Osteoblast (primary cell): ENCODE measurements at places on chromosomes 3 and 15.

DNA sequence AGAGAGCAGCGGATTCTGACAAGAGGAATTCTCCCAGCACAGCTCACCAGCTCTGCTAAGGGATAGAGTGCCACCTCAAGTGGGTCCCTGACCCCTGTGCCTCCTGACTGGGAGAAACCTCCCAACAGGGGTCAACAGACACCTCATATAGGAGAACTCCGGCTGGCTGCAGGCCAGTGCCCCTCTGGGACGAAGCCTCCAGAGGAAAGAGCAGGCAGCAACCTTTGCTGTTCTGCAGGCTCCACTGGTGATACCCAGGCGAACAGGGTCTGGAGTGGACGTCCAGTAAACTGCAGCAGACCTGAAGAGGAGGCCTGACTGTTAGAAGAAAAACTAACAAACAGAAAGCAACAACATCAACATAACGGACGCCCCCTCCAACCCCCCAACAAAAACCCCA lies 31.3 kb upstream of the FGF12 start:
- no peaks in the 10 kb centered on the region for H3K36me3 ChIP-seq
- no peak overlapping the region for H3K27ac ChIP-seq
- H3K4me3 ChIP-seq = no peak overlapping the region
- DNase-seq = no peak
- no peaks in the 10 kb centered on the region for H3K27me3 ChIP-seq

DNA sequence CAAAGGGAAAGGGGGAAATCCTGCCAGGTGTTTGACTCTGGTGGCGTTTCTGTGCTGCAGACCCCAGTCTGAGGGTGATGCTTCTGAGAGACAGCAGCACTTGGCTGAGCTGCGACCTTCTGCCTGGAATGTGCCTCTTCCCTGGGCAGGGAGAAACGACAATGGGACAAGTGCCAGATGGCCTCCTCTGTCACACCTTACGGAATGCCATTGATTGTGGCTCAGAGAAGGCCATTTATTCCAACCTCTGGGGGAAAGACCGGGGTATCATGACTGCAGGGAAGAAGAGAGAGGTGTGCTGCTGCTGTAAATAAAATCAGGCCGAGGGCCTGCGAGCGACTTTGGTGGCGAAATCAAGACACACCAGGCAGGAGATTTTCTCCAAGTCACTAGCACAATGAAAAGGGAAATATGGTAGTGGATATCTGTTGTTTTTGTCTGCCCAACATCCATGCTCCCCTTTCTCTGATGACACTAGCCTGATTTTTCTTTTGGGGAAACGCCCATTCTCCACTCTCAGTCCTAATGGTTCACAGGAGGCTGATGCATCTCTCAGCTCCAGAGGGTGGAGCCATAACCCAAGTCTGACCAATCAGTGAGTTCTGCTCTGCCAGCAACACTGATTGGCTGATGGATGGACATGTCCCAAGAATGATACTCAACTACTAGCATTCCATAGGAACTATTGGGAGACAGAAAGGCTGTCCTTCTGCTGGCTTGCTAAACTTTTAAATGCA lies 336.1 kb downstream of the FOXP1 start:
- no peak overlapping the region for H3K4me3 ChIP-seq
- no peaks in the 10 kb centered on the region for H3K36me3 ChIP-seq
- H3K27ac ChIP-seq = peak overlapping the region; percentile 92
- H3K4me1 ChIP-seq = peaks cover 78% of the 10 kb centered on the region

GRCh38 chr15:31435261-31435911 lies 108.8 kb downstream of the KLF13 start:
- H3K27me3 ChIP-seq = no peaks in the 10 kb centered on the region
- no peaks in the 10 kb centered on the region for H3K36me3 ChIP-seq
- peaks cover 28% of the 10 kb centered on the region for H3K4me1 ChIP-seq

DNA sequence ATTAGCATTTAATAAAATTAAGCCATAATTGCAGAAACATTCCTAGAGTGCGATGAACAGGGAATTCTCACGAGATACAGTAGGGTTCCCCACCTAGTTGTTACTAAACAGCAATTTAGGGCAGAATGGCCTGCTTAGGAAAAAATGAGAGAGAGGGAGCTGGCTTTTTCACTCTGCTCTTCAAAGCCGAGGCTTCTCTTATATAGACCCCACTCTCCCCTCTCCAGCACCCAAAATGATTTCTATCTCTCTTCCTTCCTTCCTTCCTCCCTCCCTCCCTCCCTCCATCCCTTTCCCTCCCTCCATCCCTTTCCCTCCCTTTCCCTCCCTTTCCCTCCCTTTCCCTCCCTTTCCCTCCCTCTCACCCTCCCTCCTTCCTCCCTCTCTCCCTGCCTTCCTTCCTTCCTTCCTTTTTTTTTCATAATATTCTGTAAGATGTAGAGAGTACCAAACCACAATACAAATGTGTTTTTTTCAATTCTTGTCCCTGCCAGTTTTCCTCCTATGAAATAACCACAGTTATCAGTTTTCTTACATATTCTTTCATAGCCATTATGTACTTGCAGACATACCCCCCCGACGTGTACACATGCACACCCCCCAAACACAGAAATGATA lies 48.1 kb upstream of the ZCWPW2 start:
- H3K4me1 ChIP-seq = no peaks in the 10 kb centered on the region
- no peak overlapping the region for H3K4me3 ChIP-seq
- DNase-seq = no peak
- no peak overlapping the region for H3K27ac ChIP-seq
- H3K36me3 ChIP-seq = no peaks in the 10 kb centered on the region

- no peak overlapping the region for H3K27ac ChIP-seq
- DNase-seq = no peak
- no peak overlapping the region for H3K4me3 ChIP-seq
- H3K27me3 ChIP-seq = no peaks in the 10 kb centered on the region
Measured at GRCh38 chr3:153927107-153927506, 194.1 kb upstream of the ARHGEF26 start.

DNA sequence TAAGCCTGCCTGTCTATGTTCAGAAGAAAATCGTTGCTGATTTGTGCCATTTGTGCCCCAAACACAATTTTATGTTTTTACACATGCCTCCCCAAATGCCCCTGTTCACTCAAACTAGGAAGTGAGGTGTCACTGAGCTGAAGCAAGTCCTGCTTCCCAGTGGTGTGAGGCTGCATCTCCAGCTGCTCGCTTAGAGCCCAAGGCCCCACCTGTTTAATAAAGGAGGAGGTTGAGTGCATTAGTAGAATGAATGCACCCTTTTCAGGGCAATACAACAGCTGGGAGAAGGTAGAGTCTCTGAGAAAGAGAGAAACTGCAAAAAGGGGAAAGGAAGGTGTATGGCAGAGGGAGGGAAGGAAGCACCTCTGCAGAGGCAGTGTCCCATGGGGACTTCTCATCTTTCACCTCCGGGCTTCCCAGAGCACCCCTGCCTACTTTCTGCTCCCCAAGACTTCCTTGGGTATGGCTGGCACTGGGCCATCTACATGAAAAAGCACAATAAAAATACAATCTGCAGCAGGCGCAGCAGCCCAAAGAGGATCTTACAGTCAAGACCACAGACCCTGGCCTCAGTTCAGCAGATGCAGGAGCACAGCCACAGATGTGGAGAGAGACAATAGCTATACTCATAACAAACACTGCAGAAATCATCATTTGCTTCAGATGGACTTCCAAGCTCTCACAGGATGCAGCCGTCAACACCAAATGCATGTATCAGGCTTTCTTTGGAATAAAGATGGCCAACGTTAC lies 165.9 kb downstream of the POLR2M start:
- no peak overlapping the region for H3K4me3 ChIP-seq
- peaks cover 7% of the 10 kb centered on the region for H3K4me1 ChIP-seq
- DNase-seq = no peak
- H3K27me3 ChIP-seq = peaks cover 6% of the 10 kb centered on the region

- peak overlapping the region; percentile 29 for H3K27ac ChIP-seq
- DNase-seq = peak; percentile 93
- no peak overlapping the region for H3K4me3 ChIP-seq
- H3K27me3 ChIP-seq = no peaks in the 10 kb centered on the region
- H3K36me3 ChIP-seq = peaks cover 97% of the 10 kb centered on the region
Measured at GRCh38 chr15:88904624-88905327, 8.4 kb downstream of the MFGE8 start.

DNA sequence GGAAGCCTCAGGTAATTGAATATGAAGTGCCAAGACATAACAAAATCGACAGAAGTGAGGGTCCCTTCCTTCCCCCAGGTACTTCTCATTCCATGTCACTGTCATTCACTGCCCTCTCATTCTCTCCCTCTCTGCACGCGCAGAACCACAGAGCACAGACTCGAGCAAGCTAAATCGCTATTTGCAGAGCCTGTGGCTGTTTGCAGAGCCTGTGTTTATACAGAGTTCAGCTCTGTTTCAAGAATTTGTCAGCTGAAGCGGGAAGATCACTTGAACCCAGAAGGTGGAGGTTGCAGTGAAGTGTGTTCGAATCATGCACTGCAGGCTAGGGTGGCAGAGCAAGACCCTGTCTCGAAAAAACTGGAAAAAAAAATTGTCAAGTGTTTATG lies 2.5 kb downstream of the VILL start:
- H3K27me3 ChIP-seq = no peaks in the 10 kb centered on the region
- peaks cover 4% of the 10 kb centered on the region for H3K36me3 ChIP-seq
- H3K27ac ChIP-seq = no peak overlapping the region
- no peak overlapping the region for H3K4me3 ChIP-seq
- no peak for DNase-seq

DNA sequence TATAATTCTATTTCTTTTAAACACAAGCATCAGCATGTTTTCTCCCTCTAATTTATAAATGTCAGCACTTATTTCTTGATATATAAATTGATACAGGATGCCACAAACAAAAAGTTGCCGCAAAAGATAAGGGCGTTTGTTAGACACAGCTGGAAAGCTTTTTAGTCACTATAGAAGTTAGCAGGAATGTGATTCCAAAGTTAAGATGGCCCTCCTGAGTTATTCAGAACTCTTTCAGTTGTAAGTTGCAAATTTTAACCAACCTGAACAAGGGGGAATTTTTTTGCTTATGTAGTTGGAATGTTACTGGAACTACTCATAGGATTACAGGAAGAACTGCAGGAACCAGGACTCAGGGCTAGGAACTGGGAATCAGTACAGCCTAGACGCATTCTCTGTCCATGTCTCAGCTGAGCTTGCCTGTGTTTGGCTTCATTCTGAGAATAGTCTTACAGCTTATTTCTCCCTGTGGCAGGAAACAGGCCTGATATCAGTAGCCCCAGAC lies 166.3 kb downstream of the VGLL4 start:
- peaks cover 31% of the 10 kb centered on the region for H3K4me1 ChIP-seq
- no peaks in the 10 kb centered on the region for H3K36me3 ChIP-seq
- no peak overlapping the region for H3K4me3 ChIP-seq

DNA sequence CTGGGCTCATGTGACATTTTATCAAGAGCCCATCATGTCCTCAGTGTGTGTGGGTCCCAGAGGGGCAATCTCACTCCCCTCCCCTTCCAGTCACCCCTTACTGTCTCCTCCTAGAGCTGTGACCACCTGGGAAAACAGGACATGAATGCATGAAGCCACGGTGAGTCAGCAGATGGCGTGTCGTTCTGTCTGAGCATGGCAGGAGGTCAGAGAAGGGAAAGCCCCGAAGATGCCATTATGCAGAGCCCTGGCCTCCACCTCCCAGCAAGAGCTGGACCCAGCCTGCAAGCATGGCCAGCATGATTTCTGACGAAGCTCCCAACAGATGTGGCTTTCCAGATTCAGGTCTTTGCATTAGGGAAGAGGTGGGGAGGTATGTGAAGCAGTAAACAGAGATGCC lies 118.5 kb downstream of the TLE3 start:
- DNase-seq = no peak
- no peak overlapping the region for H3K4me3 ChIP-seq
- H3K4me1 ChIP-seq = no peaks in the 10 kb centered on the region
- H3K27me3 ChIP-seq = peaks cover 33% of the 10 kb centered on the region

DNA sequence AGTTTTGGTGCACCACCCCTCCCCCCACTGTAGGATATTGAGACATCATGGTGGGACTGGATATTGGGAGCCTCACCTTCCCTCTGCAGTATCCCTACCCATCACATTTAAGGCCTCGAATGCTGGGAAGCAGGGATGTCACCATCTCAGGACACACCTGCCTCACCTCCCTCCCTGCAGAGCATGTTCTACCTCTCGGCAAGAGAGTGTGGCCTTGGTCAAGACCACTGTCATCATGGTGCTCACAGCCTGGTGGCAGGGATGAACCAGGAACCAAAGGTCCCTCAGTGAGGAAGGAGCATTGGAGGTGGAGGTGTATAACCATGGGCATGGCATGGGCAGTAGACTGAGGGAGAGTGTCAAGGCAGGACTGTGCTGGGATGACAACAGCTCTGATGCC lies 104.8 kb downstream of the CORO2B start:
- no peaks in the 10 kb centered on the region for H3K4me1 ChIP-seq
- H3K27me3 ChIP-seq = no peaks in the 10 kb centered on the region
- DNase-seq = no peak

DNA sequence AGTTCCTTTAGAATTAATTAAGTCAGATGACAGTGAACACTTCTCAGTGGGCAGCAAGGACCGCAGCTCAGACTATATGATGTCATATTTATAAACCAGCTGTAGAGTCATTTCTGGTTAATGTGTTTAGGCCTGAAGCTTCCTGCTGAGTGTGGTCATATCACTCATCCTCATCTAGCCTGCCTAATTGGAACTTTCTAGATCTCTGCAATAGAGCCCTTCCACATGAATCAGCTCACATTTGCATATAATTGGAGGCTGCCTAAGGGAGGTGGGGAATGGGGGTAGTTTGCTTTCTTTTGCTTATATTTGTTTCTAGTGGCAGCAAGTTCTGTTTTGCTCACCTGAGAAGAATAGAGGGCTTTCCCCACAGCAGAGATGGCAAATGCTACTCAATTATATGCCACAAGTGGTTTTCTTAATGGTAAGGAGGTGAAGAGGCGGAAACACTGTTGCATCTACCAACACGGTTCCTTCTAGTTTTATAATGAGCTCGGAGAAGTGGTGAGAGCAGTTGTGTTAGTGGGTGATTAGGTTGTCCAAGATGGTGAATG lies 148.1 kb downstream of the KLHL25 start:
- peak overlapping the region; percentile 25 for H3K27ac ChIP-seq
- no peaks in the 10 kb centered on the region for H3K36me3 ChIP-seq
- peak; percentile 17 for DNase-seq
- H3K27me3 ChIP-seq = no peaks in the 10 kb centered on the region
- peaks cover 19% of the 10 kb centered on the region for H3K4me1 ChIP-seq

GRCh38 chr3:192904632-192905289 lies 12.9 kb downstream of the MB21D2 start:
- peaks cover 26% of the 10 kb centered on the region for H3K4me1 ChIP-seq
- DNase-seq = no peak
- H3K27ac ChIP-seq = no peak overlapping the region
- peaks cover 3% of the 10 kb centered on the region for H3K36me3 ChIP-seq

- no peak overlapping the region for H3K27ac ChIP-seq
- no peaks in the 10 kb centered on the region for H3K36me3 ChIP-seq
- H3K4me3 ChIP-seq = no peak overlapping the region
- no peak for DNase-seq
Measured at GRCh38 chr3:24513463-24513862, 18.8 kb upstream of the THRB start.
